ENCODE measurements at places on chromosomes 7 and 10. TPM values are rescaled to one million over a fixed set of nuclear protein-coding genes. Genes with fewer than 3 reads are reported as not detected.

- DNase-seq: no peak
Observed at GRCh38 chr7:133904776-133905175, 222.4 kb upstream of the LRGUK start.

DNA sequence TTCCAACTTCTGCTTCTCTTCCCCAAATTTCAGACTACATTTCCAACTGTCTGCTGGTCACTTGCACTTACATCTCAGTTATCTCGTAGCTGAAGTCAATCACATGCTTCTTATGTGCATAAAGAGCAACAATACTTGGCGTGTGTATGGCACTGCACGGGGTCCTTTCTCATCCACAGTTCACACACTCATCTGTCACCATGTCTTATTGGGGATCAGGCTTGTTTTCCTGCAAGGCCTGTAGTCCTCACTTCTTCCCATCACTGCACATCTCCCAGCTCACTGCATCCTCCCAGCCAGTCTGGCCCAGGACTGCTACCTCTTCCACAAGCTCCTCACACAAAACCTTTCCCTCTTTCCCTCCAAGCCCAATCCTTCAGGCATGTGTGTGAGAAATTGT lies 35.3 kb downstream of the NUDCD3 start:
- DNase-seq: no peak

GRCh38 chr10:68647672-68648341 lies 73.2 kb upstream of the CCAR1 start:
- DNase-seq: no peak

The AKR1B15 gene
- total RNA-seq: not detected

The PON3 gene
- total RNA-seq: 1.2 TPM

The TMEM139 gene
- total RNA-seq: 2.0 TPM

All from Panc1 (cell line).